Activated CD4-positive, alpha-beta memory T cell treated with anti-CD3 and anti-CD28 coated beads, Interleukin-2, amount 10 ng/mL, durations not matched to agents 7 days and 5 days (primary cell): ENCODE measurements at places on chromosomes 6 and 20. TPM values are rescaled to one million over a fixed set of nuclear protein-coding genes. Genes with fewer than 3 reads are reported as not detected.

Gene COL19A1
- total RNA-seq, result 0.03 TPM

Gene RHAG
- not detected for total RNA-seq

Gene TTPAL
- total RNA-seq, result 16.6 TPM

Gene CASS4
- total RNA-seq, result 13.2 TPM

Gene ENPP4
- total RNA-seq, result 8.2 TPM

Gene PRKN
- total RNA-seq, result 0.43 TPM

Gene BLTP3A
- 12.6 TPM for total RNA-seq

Gene PTK7
- total RNA-seq, result 0.35 TPM

Gene DEFB132
- not detected for total RNA-seq

Gene GPLD1
- total RNA-seq, result 0.18 TPM

Gene SPEF1
- not detected for total RNA-seq

Gene KIAA1755
- not detected for total RNA-seq

DNA sequence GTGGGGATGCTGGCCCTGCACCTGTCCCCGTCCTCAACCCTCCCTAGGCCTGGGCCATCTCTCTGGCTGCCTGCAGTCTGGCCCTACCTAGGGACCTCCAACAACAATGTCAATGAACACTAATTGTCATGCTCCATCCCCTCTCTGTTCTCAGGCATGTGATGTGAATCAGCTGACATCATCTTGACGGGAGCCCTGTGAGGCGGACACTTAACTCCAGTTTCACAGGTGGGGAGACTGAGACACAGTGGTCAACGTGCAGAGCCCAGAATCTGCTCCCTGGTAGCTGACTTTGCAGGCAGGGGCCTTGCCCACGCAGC, 762 bp upstream of the TCEA2 start:
- peaks cover 66% of the 10 kb centered on the region for H3K4me1 ChIP-seq
- no peak overlapping the region for H3K27ac ChIP-seq
- peak overlapping the region; percentile 82 for H3K4me3 ChIP-seq

- H3K4me3 ChIP-seq, result peak overlapping the region; percentile 63
- peak; percentile 81 for DNase-seq
- H3K27ac ChIP-seq, result peak overlapping the region; percentile 79
- H3K4me1 ChIP-seq, result peaks cover 55% of the 10 kb centered on the region
- H3K27me3 ChIP-seq, result peaks cover 2% of the 10 kb centered on the region
- peaks cover 3% of the 10 kb centered on the region for H3K36me3 ChIP-seq
Measured at GRCh38 chr6:106125925-106126435, 39.8 kb downstream of the PRDM1 start.

GRCh38 chr6:2977799-2978590, 6.6 kb upstream of the SERPINB6 start:
- H3K4me3 ChIP-seq, result no peak overlapping the region
- DNase-seq, result no peak
- H3K27me3 ChIP-seq, result peaks cover 33% of the 10 kb centered on the region
- peaks cover under 1% of the 10 kb centered on the region for H3K36me3 ChIP-seq
- peaks cover 9% of the 10 kb centered on the region for H3K4me1 ChIP-seq

DNA sequence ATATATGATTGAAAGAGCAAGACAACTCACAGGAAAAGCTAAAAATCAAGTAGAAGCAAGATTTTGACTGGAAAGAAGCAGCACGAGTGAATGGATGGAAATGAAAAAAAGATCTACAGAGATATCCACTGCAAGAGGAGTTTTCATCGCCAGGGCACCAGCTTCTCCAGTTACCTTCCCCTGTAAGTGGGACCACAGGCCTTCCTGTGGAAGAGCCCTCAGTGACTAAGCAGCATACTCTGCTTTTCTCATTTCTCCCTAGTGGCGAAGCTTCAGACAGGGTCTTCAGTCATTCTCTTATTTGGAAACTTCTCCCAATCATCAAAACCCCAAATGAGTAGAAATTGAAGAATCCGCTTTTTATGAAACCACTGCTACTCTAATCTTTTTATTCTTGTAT, 40.5 kb downstream of the ADGRB3 start:
- no peak for DNase-seq
- H3K27ac ChIP-seq, result no peak overlapping the region
- no peaks in the 10 kb centered on the region for H3K4me1 ChIP-seq
- no peaks in the 10 kb centered on the region for H3K27me3 ChIP-seq
- no peaks in the 10 kb centered on the region for H3K36me3 ChIP-seq

DNA sequence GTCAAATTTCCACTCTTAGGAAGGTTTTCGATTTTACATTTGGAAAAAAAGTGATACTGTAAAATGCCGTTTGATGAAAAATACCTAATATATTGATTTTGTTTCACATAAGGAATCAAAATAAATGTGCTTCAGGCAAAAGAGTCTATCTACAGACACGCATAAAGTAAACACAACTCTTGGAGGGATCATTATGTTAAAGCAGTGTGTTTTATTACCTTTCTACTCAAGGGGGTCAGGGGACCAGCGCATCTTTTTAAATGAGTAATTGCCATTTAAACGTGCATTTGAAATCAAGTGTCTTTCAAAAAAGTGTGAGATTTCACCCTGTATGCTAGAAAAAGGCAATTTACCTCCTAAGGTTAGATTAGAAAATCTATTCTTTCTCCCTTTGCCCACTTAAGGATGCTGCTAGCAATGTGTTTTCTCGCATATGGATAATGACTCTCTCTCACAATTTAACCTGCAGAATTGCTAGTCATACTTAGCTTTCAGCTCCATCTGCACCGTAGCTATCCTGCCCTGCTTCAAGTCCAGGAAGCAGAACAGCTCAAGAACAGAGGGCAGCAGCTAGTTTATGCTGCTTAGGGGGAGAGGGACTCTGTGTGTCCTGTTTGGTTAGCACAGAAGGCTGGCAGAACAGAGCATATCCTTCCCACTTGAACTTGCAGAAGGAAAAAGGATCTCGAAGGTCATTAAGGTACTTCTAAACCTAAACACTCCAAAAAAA, 35.0 kb downstream of the NKAIN2 start:
- DNase-seq, result no peak
- H3K36me3 ChIP-seq, result no peaks in the 10 kb centered on the region
- no peak overlapping the region for H3K4me3 ChIP-seq

GRCh38 chr6:151536188-151536479, 42.3 kb downstream of the CCDC170 start:
- no peak overlapping the region for H3K4me3 ChIP-seq
- no peak for DNase-seq
- H3K36me3 ChIP-seq, result no peaks in the 10 kb centered on the region
- H3K27me3 ChIP-seq, result peaks cover 6% of the 10 kb centered on the region

- peaks cover 9% of the 10 kb centered on the region for H3K4me1 ChIP-seq
- no peak overlapping the region for H3K4me3 ChIP-seq
- H3K36me3 ChIP-seq, result no peaks in the 10 kb centered on the region
- no peak overlapping the region for H3K27ac ChIP-seq
- H3K27me3 ChIP-seq, result peaks cover 69% of the 10 kb centered on the region
Measured at GRCh38 chr20:23048283-23049200, 930 bp downstream of the THBD start.

DNA sequence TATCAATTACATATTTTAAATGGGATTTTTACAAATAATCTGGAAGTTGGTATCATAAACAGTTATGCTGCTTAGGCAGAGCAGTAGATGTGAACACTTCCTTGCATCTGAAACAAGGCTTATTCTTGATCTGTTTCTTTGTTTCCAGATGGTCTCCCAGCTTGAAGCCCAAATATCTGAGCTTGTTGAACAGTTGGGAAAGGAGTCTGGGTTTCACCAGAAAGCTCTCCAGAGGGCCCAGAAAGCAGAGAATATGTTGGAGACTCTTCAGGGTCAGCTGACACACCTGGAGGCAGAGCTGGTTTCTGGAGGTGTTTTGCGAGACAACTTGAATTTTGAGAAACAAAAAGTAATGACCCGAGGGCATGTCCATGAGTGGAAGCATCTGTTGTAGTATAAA, 91.9 kb downstream of the CCDC170 start:
- H3K4me3 ChIP-seq, result no peak overlapping the region
- peaks cover 16% of the 10 kb centered on the region for H3K27me3 ChIP-seq
- no peaks in the 10 kb centered on the region for H3K4me1 ChIP-seq
- H3K27ac ChIP-seq, result no peak overlapping the region
- DNase-seq, result no peak

DNA sequence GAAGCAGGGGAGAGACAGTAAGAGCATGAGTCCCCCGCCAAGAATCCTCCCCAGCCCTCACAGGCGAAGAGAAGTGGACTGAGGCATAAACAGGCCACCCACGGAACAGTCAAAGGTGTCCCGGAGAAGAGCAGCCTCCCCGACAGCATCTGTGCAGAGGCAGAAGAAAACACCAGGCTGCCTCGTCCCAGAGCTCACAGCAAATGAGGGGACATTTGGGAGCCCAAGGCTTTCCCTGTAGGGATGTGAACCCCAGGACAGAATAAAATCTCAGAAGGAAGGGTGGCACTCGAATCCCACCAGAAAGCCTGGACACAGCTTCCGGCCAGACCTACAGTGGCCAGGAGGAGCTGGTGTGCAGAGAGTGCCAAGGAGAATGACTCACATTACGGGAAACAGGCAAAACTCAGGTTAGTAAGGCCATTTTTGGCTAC, 90.4 kb downstream of the DLL1 start:
- H3K4me1 ChIP-seq, result no peaks in the 10 kb centered on the region
- no peak overlapping the region for H3K4me3 ChIP-seq
- no peaks in the 10 kb centered on the region for H3K36me3 ChIP-seq
- H3K27me3 ChIP-seq, result peaks cover 11% of the 10 kb centered on the region
- DNase-seq, result no peak

GRCh38 chr6:88808381-88808780, 155.0 kb downstream of the RNGTT start:
- H3K4me3 ChIP-seq, result no peak overlapping the region
- no peak overlapping the region for H3K27ac ChIP-seq
- H3K27me3 ChIP-seq, result no peaks in the 10 kb centered on the region

GRCh38 chr6:41160933-41161332, 2.0 kb downstream of the TREM2 start:
- H3K27ac ChIP-seq, result no peak overlapping the region
- H3K36me3 ChIP-seq, result no peaks in the 10 kb centered on the region
- no peak overlapping the region for H3K4me3 ChIP-seq
- no peak for DNase-seq
- H3K27me3 ChIP-seq, result peaks cover 5% of the 10 kb centered on the region

- DNase-seq, result no peak
- no peaks in the 10 kb centered on the region for H3K4me1 ChIP-seq
- no peak overlapping the region for H3K27ac ChIP-seq
Measured at GRCh38 chr6:22943327-22943726, 374.0 kb downstream of the HDGFL1 start.

DNA sequence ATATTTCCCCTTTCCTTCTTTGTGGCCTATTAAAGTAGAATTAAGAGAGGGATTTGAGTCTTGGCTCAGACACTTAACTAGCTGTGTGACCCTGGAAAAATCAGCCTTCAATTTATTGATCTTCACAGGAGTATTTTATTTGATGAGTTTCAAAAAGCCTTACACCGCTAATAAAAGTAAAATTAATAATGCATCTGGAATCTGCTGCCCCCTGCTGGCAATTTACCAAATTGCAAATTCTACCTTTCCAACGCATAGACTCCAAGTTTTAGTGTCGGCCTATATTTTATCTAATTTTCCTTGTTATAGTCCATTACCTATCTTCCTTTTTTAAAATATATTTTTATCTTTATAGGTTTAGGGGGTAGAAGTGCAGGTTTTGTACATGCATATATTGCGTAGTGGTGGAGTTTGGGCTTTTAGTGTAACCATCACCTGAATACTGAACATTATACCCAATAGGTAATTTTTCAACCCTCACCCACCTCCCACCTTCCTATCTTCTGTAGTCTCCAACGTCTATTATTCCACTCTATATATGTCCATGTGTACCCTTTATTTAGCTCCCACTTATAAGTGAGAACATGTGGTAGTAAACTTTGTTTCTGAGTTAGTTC, 46.3 kb downstream of the GOPC start:
- no peak overlapping the region for H3K27ac ChIP-seq
- H3K4me3 ChIP-seq, result no peak overlapping the region
- H3K4me1 ChIP-seq, result peaks cover 7% of the 10 kb centered on the region
- peak; percentile 54 for DNase-seq

GRCh38 chr20:57769756-57770155, 59.9 kb upstream of the PMEPA1 start:
- no peak for DNase-seq
- H3K27ac ChIP-seq, result no peak overlapping the region
- H3K27me3 ChIP-seq, result peaks cover 8% of the 10 kb centered on the region
- H3K4me1 ChIP-seq, result peaks cover 11% of the 10 kb centered on the region
- no peak overlapping the region for H3K4me3 ChIP-seq

- H3K4me1 ChIP-seq, result no peaks in the 10 kb centered on the region
- H3K27ac ChIP-seq, result no peak overlapping the region
- H3K36me3 ChIP-seq, result no peaks in the 10 kb centered on the region
- no peak overlapping the region for H3K4me3 ChIP-seq
- DNase-seq, result no peak
Measured at GRCh38 chr6:83365931-83366330, 64.9 kb downstream of the ME1 start.

- H3K4me3 ChIP-seq, result no peak overlapping the region
- no peaks in the 10 kb centered on the region for H3K27me3 ChIP-seq
- H3K36me3 ChIP-seq, result peaks cover 33% of the 10 kb centered on the region
- H3K27ac ChIP-seq, result peak overlapping the region; percentile 45
- peaks cover 3% of the 10 kb centered on the region for H3K4me1 ChIP-seq
Measured at GRCh38 chr20:50588034-50588736, 78.0 kb downstream of the PTPN1 start.

DNA sequence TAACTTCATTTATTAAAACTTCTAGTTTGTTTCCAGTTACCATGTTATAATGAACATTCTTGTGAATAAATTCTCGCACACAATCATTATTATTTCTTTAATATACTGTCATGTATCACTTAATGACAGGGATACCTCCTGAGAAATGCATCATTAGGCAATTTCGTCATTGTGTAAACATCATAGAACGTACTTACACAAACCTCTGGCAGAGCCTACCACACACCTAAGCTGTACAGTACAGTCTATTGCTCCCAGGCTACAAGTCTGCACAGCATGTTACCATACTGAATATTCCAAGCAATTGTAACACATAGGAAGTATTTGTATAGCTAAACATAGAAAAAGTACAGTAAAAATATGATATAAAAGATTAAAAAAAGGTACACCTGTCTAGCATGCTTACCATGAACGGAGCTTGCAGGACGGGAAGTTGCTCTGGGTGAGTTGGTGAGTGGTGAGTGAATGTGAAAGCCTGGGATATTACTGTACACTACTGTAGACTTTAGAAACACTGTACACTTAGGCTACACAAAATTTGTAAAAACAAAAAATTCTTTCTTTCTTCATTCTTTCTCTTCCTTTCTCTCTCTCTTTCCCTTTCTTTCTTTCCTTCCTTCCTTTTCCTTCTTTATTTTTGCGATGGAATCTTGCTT, 268.2 kb upstream of the SOX4 start:
- H3K4me3 ChIP-seq, result no peak overlapping the region
- H3K27ac ChIP-seq, result no peak overlapping the region
- H3K4me1 ChIP-seq, result no peaks in the 10 kb centered on the region
- DNase-seq, result no peak

- DNase-seq, result no peak
- H3K4me3 ChIP-seq, result peak overlapping the region; percentile 49
- peaks cover 70% of the 10 kb centered on the region for H3K4me1 ChIP-seq
- H3K36me3 ChIP-seq, result no peaks in the 10 kb centered on the region
- peaks cover 19% of the 10 kb centered on the region for H3K27me3 ChIP-seq
- peak overlapping the region; percentile 82 for H3K27ac ChIP-seq
Measured at GRCh38 chr6:157763904-157764177, 59.2 kb upstream of the SNX9 start.

- peaks cover 38% of the 10 kb centered on the region for H3K4me1 ChIP-seq
- H3K27me3 ChIP-seq, result peaks cover 30% of the 10 kb centered on the region
- no peak overlapping the region for H3K27ac ChIP-seq
- DNase-seq, result no peak
- H3K4me3 ChIP-seq, result no peak overlapping the region
Measured at GRCh38 chr6:90072501-90072900, 178.2 kb downstream of the GJA10 start.
